Ascending aorta (tissue), 2 donors: ENCODE measurements at places on chromosomes 11 and 22.

DNA sequence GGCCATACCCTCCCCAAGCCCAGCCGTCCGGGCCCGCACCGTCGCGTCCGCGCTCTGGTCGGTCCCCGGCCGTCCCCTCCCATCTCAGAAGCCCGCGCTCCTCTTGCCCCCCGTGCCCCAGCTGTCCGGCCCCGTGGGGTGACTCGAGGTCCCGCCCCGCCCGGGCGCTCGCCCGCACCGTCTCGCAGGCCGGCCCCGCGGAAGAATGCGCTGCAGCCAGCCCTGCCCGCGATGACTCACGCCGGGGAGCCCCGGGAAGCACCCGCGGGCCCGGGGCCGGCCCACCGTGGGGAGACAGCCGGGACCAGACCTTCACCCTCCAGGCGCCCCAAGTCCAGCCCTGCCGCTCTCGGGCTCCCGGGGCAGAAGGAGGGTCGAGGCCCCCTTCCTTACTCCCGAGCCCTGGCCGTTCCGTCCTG, 320 bp upstream of the PHLDA2 start:
- no peaks in the 10 kb centered on the region for H3K36me3 ChIP-seq
- no peaks in the 10 kb centered on the region for H3K27me3 ChIP-seq
- peaks cover 30% of the 10 kb centered on the region for H3K4me1 ChIP-seq
- peak overlapping the region; percentile 82 for H3K27ac ChIP-seq
- peak overlapping the region; percentile 90 for H3K4me3 ChIP-seq

DNA sequence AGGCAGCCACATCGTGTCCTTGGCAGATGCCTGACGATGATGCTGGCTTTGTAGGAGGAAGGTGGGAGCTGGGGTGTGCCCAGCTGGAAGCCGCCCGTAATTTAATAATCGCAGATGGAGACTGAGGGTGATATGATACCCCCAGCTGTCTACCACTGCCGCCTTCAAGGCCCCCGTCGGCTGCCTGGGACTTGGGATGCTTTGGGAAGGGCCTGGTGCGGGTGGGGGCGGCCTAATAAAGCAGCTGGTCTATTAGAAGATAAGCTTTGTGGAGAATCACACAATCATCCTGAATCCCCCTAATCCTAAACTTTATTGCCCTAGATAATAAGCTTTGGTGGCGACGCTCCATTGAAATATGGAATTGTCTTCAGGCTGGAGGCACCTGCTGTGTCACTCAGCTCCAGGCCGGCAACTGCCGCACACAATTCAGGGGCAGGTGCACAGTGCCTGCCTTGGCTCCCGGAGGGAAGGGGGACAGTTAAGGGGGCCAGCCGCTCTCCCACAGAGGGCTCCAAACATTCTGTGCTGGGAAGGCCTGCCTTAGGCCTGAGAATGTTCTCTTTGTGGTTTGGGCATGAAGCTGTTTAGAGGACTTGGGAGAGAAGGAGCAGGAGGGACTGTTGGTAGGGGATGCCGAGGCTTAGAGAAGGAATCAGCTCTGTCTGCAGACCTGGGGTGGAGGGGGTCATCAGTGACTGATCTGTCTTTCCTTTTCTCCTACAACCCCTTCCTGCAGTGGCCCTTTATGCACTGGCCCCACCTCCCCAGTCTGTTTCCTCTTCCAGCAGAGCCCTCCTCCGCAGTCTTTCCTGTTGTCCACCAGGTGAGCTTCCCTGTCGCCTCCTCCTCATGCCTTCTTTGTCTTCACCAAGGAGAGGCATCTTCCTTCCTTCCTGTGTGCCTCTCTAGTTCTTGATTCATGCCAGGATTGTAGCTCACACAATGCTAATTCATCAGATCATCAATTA, 65.3 kb downstream of the ARL14EP start:
- H3K27ac ChIP-seq, result no peak overlapping the region
- H3K27me3 ChIP-seq, result no peaks in the 10 kb centered on the region
- H3K4me3 ChIP-seq, result no peak overlapping the region
- H3K4me1 ChIP-seq, result peaks cover 3% of the 10 kb centered on the region
- DNase-seq, result no peak

GRCh38 chr11:92018332-92018731, 206.3 kb upstream of the FAT3 start:
- no peaks in the 10 kb centered on the region for H3K36me3 ChIP-seq
- H3K27ac ChIP-seq, result no peak overlapping the region
- no peaks in the 10 kb centered on the region for H3K4me1 ChIP-seq
- no peak overlapping the region for H3K4me3 ChIP-seq

GRCh38 chr22:19943082-19944026, 1.7 kb upstream of the TXNRD2 start:
- no peaks in the 10 kb centered on the region for H3K27me3 ChIP-seq
- H3K4me1 ChIP-seq, result peaks cover 42% of the 10 kb centered on the region
- H3K4me3 ChIP-seq, result peak overlapping the region; percentile 79
- H3K27ac ChIP-seq, result peak overlapping the region; percentile 96

GRCh38 chr11:121431820-121432526, 20.1 kb upstream of the SORL1 start:
- no peaks in the 10 kb centered on the region for H3K4me1 ChIP-seq
- H3K27ac ChIP-seq, result no peak overlapping the region
- H3K27me3 ChIP-seq, result no peaks in the 10 kb centered on the region
- H3K4me3 ChIP-seq, result no peak overlapping the region

DNA sequence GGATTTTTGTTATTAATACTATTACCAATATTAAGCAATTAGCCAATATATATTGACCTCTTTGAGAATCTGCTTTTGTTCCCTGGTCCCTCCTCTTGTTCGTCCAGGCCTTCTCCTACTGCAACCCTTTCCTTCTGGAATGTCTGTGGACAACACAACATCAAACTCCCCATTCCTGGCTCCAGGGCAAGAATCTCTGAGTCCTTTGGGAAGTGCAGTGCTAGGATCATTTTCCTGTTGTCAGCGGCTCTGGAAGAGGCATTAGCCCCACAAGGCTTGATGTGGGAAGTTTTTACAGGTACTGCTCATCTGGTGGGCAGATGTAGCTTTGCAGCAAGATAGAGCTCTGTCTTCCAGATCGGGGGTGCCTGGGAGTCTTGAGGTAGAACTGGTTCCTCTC, 74.3 kb downstream of the RPUSD4 start:
- no peak for DNase-seq
- H3K27ac ChIP-seq, result no peak overlapping the region
- no peaks in the 10 kb centered on the region for H3K36me3 ChIP-seq
- no peaks in the 10 kb centered on the region for H3K27me3 ChIP-seq
- H3K4me1 ChIP-seq, result peaks cover 9% of the 10 kb centered on the region

DNA sequence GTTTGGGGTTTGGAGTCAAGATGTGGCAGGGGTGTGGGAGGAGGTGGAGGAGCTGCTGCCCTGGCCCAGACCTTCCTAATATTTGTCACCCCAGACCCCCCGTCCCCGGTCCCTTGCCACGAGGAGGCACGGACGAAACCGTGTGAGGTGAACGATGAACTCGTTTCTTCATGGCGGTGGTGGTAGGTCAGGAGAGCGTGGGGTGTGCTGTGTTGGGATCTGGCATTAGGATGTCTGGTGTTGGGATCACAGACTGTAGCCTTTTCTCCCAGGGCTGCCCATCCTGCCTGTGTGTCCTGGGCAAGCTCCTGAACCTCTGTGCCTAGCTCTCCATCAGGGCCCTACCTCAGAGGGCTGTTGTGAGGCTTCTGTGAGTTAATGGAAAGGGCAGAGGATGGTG, 8.4 kb downstream of the MAPK8IP2 start:
- no peak for DNase-seq
- H3K36me3 ChIP-seq, result no peaks in the 10 kb centered on the region
- no peak overlapping the region for H3K27ac ChIP-seq
- H3K4me3 ChIP-seq, result no peak overlapping the region

- H3K4me1 ChIP-seq, result no peaks in the 10 kb centered on the region
- H3K27me3 ChIP-seq, result no peaks in the 10 kb centered on the region
- H3K36me3 ChIP-seq, result no peaks in the 10 kb centered on the region
- peak; percentile 42 for DNase-seq
- no peak overlapping the region for H3K4me3 ChIP-seq
Measured at GRCh38 chr22:32328306-32329201, 29.1 kb upstream of the RFPL3 start.

GRCh38 chr11:75436806-75437205, 3.8 kb upstream of the KLHL35 start:
- H3K27ac ChIP-seq, result no peak overlapping the region
- no peaks in the 10 kb centered on the region for H3K4me1 ChIP-seq
- no peak overlapping the region for H3K4me3 ChIP-seq
- H3K36me3 ChIP-seq, result peaks cover 4% of the 10 kb centered on the region
- H3K27me3 ChIP-seq, result no peaks in the 10 kb centered on the region

DNA sequence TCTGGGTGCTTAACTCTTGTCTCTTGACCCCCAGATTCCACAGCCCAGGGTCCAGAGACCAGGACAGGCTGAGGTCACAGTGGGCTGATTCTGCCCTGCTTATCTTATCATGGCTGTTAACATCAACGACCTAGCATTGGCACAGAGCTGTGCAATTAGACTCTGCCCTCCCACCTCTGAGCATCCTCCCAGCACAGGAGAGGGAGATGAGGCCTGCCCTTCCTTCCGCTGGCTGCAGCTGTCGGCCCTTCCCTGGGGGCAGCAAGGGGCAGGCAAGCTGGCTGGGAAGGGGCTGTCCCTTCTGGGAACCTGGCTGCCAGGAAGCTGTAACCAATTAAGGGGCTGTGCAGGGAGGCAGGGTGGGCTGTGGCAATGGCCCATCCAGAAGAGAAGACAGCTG, 22.5 kb downstream of the LRRC10B start:
- no peaks in the 10 kb centered on the region for H3K4me1 ChIP-seq
- no peak overlapping the region for H3K27ac ChIP-seq
- no peaks in the 10 kb centered on the region for H3K27me3 ChIP-seq
- no peak for DNase-seq
- no peaks in the 10 kb centered on the region for H3K36me3 ChIP-seq

DNA sequence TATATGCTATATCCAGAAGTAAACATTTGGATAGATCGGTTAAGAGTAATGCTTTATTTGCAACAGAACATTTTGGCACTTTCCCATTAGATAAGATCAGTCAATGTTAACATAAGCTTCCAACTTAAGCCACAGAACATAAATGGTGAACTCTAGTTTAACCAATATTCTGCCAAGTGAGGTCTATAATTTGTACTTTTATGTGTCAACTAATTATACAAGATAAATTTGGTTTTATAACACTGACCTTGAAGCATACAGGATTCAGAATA, 23.5 kb upstream of the BLID start:
- H3K36me3 ChIP-seq, result no peaks in the 10 kb centered on the region
- H3K27ac ChIP-seq, result peak overlapping the region; percentile 60

DNA sequence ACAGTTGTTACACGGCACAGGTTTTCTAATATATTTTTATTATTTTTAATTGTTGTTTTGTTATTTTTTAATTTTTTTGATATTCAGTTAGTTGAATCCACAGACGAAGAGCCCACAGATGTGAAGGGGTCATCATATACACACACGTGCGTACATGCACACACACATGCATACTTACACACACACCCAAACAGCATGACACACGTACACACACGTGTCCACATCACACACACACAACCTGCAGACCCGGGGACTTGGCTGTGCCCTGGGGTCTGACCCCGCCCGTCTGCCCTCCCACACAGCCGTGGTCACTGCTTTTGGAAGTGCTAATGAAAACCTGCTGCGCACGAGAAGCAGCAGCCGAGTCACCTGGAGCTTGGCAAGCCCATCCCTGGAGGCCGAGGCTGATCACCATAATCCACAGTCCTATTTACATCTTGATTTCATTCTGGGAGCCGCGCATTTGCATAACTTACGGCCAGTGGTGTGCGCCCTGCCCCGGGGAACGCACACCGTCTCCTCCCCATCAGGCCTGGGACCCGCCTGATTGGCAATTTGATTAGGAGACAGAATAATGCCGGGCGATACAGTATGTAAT, 110.3 kb downstream of the BRD1 start:
- H3K27me3 ChIP-seq, result no peaks in the 10 kb centered on the region
- no peak for DNase-seq
- no peaks in the 10 kb centered on the region for H3K36me3 ChIP-seq
- H3K4me1 ChIP-seq, result no peaks in the 10 kb centered on the region
- no peak overlapping the region for H3K27ac ChIP-seq
- no peak overlapping the region for H3K4me3 ChIP-seq

DNA sequence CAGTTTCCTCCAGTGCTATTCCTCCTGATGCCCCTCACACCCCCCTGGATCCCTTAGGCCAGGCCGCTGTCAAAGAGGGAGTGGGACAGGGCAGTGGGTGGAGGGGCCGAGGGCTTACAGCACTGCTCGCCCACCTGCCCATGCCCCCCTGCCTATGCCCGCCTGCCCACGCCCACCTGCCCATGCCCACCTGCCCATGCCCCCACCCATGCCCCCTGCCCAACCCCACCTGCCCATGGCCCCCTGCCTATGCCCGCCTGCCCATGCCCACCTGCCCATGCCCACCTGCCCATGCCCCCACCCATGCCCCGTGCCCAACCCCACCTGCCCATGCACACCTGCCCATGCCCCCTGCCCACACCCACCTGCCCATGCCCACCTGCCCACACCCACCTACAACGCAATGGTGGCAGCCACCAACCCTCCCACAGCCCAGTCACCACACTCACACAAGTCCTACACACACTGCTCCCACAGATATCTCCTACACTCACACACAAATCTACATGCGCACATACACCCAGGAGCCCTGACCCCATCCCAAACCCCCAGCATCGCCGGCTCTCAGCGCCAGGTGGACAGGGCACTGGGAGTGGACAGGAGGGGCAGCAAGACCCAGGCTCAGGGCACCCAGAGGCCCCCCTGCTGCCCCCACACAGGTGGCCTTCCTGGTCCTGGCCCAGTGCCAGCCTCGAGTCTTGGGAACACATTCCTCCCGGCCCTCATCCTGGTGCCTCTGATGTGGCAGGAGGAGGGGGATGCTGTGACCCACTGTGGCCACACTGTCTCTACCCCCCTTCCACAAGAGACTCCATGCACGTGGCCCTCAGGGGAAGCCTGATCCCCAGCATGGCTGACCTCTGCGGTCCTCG, 61.8 kb downstream of the CYTH4 start:
- no peaks in the 10 kb centered on the region for H3K4me1 ChIP-seq
- H3K36me3 ChIP-seq, result no peaks in the 10 kb centered on the region
- no peak for DNase-seq
- no peaks in the 10 kb centered on the region for H3K27me3 ChIP-seq
- H3K4me3 ChIP-seq, result no peak overlapping the region
- H3K27ac ChIP-seq, result no peak overlapping the region

- peaks cover 10% of the 10 kb centered on the region for H3K27me3 ChIP-seq
- no peak for DNase-seq
- H3K27ac ChIP-seq, result no peak overlapping the region
- no peaks in the 10 kb centered on the region for H3K4me1 ChIP-seq
- no peaks in the 10 kb centered on the region for H3K36me3 ChIP-seq
- no peak overlapping the region for H3K4me3 ChIP-seq
Measured at GRCh38 chr11:22343371-22344032, 5.3 kb downstream of the SLC17A6 start.
